ENCODE measurements at places on chromosomes 3 and 15.

DNA sequence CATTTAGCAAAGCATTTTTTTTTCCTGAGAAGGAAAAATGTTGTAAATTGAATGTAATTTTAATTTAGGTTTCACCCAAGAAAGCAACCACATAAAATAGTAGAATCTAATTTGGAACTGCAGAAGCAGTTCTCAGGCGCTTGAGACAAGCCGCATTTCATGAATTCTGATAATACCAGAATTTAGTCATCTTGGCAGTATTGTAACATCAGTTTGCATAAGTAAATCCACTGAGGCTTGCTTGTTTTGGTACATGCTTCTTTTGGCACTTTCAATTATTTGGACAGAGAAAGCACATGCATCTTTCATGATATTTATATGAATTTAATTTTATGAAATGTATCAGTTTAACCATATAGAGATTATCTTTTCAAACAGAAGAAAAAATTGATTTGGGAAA is 389.7 kb upstream of the ROBO1 start:
- no peak for DNase-seq

GRCh38 chr15:44569316-44569715 is 32.4 kb downstream of the EIF3J start:
- no peak for DNase-seq

GRCh38 chr3:23202921-23203707 is at the start of gene UBE2E2:
UBE2E2 (plus strand) TSS chr3:23203327.
- DNase-seq, result peak; percentile 44

- no peak for DNase-seq
Measured at GRCh38 chr3:125192190-125193035, 20.1 kb downstream of the SLC12A8 start.

GRCh38 chr3:24388159-24388558 is 106.5 kb downstream of the THRB start:
- no peak for DNase-seq

DNA sequence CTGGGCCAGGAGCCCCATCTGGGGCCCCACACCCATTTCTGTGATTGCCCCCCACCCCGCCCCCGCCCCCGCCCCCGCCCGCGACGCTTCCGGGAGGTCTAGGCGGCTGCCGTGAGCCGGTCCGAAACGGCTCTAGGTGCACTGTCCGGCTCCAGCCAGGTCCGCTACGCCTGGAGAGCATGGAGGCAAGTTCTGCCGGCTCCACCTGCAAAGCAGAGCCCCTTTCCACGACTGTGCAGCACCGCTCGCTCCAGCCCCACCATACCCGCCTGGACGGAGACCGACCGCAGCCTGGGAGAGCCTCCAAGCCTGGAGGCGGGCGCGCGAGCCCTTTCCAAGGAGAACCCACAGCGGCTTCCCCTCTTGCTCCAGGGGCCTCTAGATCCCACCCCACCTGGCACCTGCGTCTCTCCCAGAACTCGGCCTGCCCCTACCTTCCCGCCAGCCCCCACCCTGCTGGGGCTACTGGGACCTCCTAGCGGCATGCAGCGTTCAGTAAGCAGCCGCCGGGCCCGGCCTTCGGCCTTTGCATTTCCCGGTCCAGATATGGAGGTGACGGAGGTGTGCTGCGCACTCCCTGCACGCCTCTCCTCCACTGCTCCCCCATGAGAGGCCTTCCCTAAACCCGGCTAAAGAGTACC is 66.2 kb downstream of the KLF13 start:
- no peak for DNase-seq

- DNase-seq, result peak; percentile 65
Measured at GRCh38 chr3:123286308-123287023, 84.7 kb downstream of the SEC22A start.

DNA sequence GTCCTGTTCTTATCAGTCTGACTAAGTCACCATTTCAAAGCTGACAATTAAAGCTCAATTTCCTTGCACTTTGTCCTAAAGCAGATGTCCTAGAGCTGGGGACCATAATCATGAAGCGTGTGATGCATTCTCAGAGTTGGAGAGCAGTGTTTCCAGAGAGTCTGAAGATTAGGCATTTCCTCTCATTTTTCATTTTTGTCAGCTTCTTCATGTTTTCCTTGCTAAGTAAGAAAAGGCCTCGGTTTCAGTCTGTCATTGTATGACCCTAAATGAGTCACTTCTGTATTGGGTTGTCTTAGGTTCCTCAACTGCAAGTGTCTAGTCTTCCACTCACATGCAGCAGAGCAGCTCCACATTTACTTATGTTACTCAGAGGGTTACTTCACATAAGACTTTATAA is 257.2 kb upstream of the TPRG1 start:
- DNase-seq, result peak; percentile 83

GRCh38 chr3:87924485-87924884 is 134.3 kb downstream of the CGGBP1 start:
- DNase-seq, result no peak

DNA sequence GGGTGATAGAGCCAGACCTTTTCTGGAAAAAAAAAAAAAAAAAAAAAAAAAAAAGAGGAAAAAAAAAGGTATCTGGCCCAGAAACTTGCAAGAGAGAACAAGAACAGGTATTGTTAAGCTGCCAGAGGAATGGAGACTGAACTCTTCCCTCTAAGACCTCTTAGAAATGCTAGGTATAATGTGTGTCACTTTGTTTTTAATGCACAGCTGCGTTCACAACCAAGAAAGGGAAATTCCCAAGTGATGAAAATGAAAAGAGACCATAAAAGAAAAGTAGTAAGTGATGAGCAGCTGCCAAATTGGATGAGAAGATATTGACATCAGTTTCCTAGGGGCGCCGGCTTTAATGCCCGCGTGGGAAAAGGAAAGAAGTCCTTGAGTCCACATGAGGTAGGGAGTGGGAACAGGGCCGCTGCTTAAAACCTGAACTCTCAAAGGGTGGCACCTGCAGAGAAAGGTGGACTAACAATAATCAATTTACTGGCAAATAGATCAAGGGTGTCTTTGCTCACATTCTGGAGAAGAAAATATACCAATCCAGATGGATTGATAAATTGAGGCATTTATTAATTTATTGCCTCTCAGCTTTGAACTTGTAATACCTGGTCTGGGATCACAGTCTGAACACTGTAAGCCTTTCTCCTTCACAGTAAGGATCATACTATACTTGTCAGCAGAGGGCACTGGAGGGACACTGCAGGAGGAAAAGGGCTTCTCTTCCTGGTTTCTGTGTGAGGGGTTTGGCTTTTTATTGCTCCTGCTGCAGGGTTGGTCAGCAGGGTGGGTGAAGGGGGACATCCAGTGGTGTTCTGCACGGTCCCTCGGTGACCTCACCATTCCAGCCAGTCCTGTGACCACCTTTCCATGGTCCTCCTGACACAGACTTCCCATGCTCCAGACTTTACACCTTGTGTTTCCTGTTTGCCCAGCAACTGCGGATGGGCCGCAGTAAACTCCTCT is 131.6 kb downstream of the AQP9 start:
- DNase-seq, result peak; percentile 66

- no peak for DNase-seq
Measured at GRCh38 chr3:64578062-64578770, 109.6 kb downstream of the ADAMTS9 start.

- DNase-seq, result no peak
Measured at GRCh38 chr15:91530956-91531582, 322.4 kb upstream of the SLCO3A1 start.

- no peak for DNase-seq
Measured at GRCh38 chr3:110806924-110807323, 264.7 kb upstream of the NECTIN3 start.

DNA sequence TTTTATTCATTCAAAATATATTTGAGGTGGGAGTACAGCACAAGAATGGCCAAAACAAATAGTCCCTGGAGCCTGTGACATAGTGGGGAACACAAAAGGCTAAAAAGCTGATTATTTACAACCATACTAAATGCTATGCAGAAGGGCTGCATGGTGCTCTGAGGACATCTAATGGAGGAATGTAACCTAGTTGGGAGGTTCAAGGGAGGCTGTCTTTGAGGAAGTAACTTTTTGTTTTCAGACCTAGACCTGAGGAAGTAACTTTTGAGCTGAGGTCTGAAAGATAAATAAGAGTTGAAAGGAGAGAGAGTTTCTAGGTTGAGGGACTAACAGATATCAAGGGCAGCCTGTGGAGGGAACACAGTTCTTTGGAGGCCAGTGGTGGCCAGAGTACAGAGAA is 34.8 kb upstream of the RASA2 start:
- DNase-seq, result peak; percentile 53

GRCh38 chr3:133271539-133271938 is 128.3 kb upstream of the BFSP2 start:
- DNase-seq, result no peak

DNA sequence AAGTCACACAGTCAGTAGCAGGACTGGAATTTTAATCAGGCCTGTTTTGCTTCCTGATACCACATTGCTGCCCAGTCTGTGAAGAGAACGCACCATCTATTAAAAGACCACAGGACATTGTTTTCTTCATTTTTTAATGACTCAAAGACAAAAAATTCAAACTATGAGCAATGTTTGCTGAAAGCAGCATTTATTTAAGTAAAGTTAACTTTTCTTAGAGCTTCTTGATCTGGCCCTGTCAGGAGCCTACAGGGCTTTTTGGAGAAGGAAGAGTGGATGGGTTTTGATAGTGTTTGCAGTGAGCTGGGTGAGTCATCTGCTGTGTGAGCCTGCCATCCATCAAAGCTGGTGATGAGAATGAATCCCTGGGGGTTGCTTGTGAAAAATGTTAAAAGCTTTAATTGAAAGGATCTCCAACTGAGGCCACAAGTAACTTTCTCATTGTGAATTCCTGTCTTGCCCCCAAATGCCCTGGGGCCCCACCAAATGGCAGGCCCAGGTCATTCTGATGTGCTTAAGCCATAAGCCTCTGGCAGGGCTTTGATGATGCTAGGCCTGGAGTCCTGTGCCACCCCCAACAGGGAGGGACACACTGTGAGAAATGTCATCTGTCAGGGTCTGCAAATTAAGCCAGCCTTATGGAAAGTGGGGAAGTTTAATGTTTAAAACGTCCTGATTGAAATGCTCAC is 136.2 kb upstream of the PFN2 start:
- DNase-seq, result peak; percentile 33

GRCh38 chr15:96514607-96515285 is 184.2 kb downstream of the NR2F2 start:
- DNase-seq, result no peak

- peak; percentile 83 for DNase-seq
Measured at GRCh38 chr15:58475573-58476524, 44.1 kb downstream of the LIPC start.

DNA sequence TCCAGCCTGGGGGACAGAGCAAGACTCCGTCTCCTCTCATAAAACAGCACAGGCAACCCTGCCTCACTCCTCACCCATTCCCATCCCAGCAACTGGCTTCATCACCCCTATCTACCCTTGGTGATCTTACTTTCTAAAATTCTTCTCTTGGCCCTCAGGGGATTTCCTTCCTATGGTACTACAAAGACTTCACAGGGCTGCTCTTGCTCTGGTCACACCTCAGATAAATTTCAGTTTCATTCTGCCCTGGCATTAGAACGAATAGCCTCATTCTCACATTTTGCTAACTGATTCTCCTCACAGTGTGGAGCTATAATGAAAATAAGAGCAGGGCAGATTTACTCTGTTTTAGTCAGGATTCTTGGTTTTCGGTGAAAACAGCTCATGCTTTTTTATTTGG is 22.1 kb upstream of the CRBN start:
- DNase-seq, result no peak

DNA sequence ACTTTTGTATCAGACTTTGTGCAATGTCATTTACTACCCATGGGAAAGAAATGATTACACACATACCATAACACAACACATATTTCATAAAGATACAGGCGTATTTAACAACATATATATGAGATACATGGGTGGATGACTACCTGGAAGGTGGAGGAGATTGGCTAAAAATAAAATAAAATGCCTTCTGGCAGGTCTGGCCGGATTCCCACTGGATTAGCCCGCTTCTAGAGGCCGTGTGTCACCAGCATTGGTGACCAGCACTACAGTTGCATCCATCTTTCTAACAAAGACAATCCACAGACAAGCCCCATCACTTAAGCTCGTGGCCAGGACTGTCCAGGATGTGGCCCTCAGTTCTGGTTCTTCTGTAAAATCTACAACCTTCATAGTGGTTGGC is 21.0 kb upstream of the SEC22A start:
- DNase-seq, result no peak

DNA sequence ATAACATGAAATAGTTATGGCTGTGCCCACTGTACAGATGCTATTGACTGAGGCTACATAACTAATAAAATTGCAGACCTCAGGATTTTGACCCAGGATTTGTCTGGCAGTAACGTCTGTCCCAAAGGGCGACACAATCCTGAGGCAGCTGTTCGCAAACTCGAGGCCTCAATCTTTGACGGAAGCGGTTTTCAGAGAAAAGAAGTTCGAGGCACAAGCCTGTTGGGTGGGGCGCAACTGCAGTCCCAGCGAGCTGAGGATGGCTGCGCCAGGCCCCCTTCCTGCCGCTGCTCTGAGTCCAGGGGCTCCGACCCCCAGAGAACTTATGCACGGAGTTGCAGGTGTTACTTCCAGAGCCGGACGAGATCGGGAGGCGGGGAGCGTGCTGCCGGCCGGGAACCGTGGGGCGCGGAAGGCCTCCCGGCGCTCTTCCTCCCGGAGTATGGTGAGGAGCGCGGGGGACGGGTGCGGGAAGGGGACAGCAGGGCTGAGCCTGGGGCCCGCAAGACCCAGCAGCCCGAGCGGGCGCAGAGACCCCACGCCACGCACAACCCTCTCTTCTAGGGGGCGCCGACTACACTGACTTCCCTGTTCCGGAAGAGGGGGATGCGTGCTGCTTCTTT is at the start of gene PARP15:
Gene PARP15, plus strand, starts transcription at position 242 of the 623 bp plus-strand sequence. Its CDS starts 18 bp downstream, at position 260.
- no peak for DNase-seq

DNA sequence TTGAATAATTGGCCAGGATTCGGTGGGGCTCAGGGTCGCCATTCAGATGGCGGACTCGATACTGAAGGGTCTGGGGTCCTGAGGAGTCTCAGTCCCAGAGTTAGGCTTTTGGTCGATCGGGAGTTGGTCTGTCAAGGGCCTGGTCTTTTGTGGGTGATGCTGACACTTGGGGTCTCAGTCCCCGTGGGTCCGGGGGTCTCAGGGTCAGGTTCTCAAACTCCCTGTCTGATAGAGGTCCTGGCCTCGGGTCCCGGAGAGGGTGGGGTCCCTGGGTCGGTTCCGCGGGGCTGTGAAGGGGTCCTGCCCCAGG is 467 bp downstream of the NCKIPSD start:
- no peak for DNase-seq

GRCh38 chr15:58498821-58499580 is 67.2 kb downstream of the LIPC start:
- peak; percentile 22 for DNase-seq

DNA sequence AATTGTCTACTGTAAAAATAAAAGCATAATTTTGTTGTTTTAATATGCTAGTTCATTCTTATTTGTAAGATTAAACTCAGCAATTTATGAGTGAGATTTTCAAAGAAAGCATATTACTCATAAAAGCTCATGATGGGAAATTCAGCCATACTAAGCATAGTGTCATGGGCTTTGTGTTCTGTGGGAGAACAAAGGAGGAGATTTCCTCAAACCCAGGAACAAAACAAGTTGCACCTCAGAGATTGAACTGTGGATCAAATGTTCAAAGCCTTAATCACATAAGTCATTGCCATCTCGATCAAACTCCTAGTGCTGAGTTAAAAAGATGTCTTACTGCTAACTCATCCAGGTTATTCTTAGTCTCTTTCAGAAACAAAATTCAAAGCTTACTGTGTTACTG is 85.6 kb upstream of the PDZRN3 start:
- DNase-seq, result no peak

Measured in kidney capillary endothelial cell (primary cell).